ENCODE measurements at places on chromosomes 1 and 21. TPM values are rescaled to one million over a fixed set of nuclear protein-coding genes. Genes with fewer than 3 reads are reported as not detected.

- no peak for DNase-seq
These were observed 2204.3 kb downstream of the MRPL39 start for GRCh38 chr21:23402929-23403520.

DNA sequence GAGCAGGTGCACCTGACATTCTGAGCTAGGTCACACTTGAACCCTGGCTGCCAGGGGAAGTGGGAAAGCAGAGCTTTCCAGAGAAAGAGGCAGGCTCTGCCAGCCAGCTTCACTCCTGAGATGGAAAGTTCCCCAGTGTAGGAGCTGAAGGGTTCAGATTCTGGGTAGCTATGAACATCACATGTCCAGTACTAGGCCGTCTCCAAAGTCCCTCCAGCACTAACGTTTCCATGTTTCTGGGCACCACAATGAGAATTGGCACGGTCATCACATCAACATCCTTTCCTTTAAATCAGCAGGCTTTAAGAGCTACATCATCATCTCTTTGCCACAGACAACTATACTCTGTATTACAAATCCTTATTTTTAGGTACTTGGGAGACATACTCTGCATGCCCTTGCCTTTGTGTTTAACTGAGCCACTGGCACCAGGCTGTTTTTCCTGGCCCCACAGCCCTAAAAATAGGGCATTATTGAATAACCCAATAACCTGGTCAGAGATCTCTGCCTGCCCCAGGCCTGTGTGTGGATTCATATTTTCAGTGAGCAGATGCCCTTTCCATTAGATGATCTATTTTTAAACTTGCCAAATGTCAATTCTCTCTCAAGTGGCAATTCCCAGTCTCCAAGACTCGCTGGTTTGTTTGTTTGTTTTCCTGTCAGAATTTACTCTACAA, 35.4 kb upstream of the USP24 start:
- no peak for DNase-seq

DNA sequence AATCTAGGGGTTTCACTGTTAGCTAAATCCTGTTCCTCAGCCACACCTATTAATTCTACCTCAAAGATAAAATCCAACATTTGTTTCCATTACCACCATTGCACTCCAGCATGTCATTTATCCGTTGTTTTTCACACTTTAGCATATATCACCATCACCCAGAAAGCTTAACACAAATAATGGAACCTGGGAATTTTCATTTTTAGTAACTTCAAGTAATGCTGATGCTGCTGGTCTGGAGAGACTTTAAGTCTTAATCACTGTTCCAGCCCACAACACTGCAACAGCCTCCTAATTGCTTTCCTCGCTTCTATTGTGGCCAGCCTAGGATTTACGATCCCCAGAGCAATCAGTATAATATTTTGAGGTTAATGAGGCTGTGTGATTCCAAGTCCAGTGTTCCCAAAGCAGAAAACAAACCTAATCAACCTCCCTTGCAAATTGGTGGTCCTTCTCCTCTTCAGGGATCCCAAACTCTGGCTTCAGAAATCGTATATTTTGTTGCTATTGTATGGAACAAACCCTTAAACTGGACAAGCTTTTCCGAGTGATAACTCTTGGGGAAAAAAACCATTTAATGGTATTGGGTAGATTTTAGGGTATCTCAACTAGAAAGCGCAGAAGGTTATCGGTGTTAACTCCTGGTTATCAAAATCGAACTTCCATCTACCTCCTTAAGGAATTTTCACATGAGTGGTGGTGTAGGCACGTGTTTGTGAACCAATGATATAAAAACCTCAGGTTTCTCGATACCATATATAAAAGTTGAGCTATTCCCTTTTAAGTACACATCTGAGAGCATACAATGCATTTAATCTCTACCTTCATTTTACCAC, 50.0 kb upstream of the BOLA1 start:
- peak; percentile 2 for DNase-seq

GRCh38 chr1:175152006-175152652, 40.4 kb downstream of the KIAA0040 start:
- peak; percentile 55 for DNase-seq

The CCDC17 gene
- total RNA-seq = 0.48 TPM

- DNase-seq = peak; percentile 73
These were observed 8.2 kb downstream of the LMNA start for GRCh38 chr1:156122519-156123355.

GRCh38 chr1:88935522-88936222, 44.3 kb upstream of the GTF2B start:
- DNase-seq = peak; percentile 51

The TMEM240 gene
- not detected for total RNA-seq

- DNase-seq = no peak
These were observed 192.5 kb downstream of the HLX start for GRCh38 chr1:221071777-221072176.

The C1QB gene
- not detected for total RNA-seq

The ELAPOR1 gene
- total RNA-seq = not detected

The FCMR gene
- 1.7 TPM for total RNA-seq

- no peak for DNase-seq
These were observed 4.5 kb downstream of the CNR2 start for GRCh38 chr1:23908453-23909341.

The HSD3B2 gene
- total RNA-seq = 1.1 TPM

- no peak for DNase-seq
These were observed 5.7 kb downstream of the UBXN11 start for GRCh38 chr1:26300578-26301275.

DNA sequence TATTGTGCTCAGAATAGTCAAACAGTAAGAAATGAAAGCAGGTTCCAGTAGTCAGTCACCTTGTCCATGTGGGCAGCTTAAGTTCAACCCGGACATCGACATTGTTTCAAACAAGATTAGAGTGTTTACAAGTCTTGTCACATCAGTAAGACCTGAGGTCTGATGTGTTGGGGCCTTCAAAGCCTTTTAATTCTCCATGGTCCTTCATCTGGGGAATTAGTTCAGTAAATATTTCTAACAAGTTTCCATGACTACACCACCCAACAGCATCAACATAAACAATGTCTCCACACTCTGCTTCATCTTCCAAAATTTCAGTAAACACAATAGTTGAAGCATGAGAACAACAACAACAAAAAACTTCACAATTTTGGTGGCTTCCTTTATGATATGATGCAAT, 15.1 kb upstream of the ADORA1 start:
- no peak for DNase-seq

DNA sequence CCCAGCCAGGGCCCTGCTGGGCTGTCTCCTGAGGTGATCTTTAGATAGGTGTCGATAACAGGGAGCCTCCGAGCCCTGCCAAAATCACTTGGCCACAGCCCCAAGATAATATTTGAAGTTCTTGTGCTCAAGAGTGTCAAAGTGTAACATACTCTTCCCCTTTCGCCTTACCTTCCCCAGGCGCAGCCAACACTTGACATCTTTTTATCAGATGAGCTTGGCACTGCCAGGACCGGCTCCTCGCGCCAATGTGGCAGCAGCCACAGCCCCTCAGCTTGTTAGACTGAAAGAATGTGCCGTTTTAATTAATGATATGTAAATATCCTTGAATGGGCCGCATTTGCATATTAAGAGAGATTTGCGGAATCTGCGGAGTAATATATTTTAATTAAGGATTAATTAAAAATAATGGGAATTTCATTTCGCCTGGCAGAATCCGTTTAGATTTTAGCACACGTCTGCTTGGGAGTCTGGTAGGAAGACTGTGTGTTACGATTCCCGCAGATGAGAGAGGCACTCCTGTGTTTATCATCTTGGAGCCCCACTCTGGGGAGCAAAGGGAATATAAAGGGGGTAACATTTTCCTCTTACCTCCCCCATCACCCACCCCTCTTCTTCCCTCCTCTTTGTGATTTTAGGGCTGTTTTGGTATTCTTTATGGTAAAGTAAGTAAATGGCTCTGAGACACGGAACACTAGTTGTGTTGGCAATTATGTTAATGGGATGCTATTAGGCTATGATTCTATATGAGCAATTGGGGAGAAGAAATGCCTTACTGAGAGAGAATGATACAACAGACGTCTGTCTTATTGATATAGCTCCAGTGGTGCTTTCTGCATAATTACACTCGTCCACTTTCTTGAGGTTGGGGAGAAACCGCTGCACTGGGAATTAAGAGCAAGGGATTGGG, 109.8 kb downstream of the PBX1 start:
- no peak for DNase-seq

The TRIM33 gene
- total RNA-seq = 34.7 TPM

DNA sequence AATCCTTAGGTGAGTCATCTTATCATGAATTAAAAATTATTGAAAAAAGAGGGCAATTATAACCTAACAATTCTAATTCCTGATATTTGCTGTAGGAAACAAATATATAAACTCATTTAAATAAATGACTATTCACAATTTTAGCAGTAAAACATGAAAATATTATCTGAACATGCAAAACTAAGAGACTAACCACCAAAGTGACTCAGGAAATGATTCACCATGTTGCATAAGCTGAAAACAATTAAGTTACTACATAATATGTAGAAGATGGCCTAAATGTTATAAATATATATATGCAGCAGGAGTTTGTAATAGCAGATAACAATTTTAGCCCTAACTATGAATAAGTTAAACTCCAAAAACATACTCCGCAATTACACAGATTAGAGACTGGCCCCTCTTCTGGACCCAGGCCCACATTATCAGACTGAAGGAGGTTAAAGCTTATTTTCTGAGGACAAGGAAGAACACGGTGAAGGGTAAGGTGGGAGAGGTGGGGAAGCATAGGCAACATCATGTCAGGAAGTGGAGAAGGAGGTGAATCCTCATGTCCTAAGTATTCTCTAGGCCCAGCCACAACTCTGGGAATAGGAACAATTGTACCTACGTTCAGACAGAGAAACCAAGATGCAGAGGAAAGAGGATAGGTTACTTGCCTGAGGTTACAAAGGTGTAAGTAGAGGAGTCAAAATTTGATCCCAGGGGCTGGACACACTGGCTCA, 15.6 kb upstream of the AIM2 start:
- DNase-seq = no peak

- no peak for DNase-seq
These were observed 47.1 kb downstream of the PRDM16 start for GRCh38 chr1:3116150-3116510.

DNA sequence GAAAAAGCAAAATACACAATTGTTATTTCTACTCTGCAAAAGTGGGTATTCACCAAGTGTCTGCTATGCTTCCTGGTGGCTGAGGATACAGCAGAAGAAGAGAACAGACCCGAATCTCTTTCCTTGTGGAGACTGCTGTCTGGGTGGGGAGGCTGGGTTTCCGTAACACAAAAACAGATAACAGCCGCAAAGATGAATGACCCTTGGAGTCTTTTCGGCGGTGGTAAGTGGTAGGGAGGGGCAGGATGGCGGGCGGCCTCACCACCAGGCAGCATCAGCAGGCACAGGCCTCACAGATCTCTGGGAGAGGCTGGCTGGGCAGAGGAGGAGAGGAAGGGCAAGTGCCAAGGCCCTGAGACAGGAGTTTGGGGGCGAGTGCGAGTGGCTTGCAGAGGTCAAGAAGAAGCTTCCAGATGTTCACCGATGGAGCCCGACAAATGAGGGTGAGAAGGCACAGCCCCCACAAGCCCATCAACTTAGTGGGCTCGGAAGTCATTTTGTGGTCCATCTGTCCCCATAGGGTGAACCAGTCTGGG, 164.2 kb downstream of the RHOU start:
- no peak for DNase-seq

GRCh38 chr21:39568361-39568760, 44.4 kb upstream of the B3GALT5 start:
- DNase-seq = no peak

GRCh38 chr1:154264454-154264853, 8.0 kb upstream of the HAX1 start:
- DNase-seq = no peak

- no peak for DNase-seq
These were observed 1.3 kb downstream of the ABCG1 start for GRCh38 chr21:42220138-42220701.

The CAPN9 gene
- not detected for total RNA-seq

GRCh38 chr1:37317870-37318467, 156.4 kb upstream of the ZC3H12A start:
- DNase-seq = no peak

The CYP4A11 gene
- total RNA-seq = not detected

DNA sequence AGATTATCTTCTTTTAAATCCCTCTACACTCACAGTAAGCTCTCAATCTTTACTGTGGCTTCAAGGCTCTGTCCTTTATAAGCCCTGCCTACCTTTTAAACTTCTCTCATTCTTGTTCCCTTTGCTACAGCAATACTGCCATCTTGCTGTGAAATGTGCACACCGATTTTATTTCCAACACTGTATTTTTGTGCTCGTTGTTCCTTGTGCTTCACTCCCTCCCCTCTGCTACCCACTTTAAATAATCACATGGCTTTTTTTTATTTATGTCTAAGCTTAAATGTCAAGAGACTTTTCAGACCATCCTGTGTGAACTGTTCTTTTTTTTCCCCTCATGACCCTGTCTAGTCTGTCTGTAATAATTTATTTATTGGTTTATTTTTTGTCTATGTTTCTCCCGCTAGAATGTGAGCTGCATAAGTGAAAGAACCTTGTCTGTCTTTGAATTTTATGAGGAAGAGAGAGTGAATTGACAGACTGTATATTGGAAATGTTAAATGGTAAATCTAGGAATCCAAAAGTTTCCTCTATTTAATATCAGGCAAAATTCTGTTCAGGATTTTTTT, 45.7 kb downstream of the ABCD3 start:
- peak; percentile 88 for DNase-seq

- no peak for DNase-seq
These were observed 1.3 kb downstream of the WLS start for GRCh38 chr1:68230901-68231626.

GRCh38 chr1:175715742-175716141, 27.7 kb downstream of the TNR start:
- DNase-seq = no peak

The ZBTB8A gene
- total RNA-seq = 3.7 TPM

The TIE1 gene
- 0.08 TPM for total RNA-seq

- no peak for DNase-seq
These were observed 63.4 kb upstream of the PPP2R5A start for GRCh38 chr1:212221801-212222200.

GRCh38 chr1:36304970-36305914, 926 bp upstream of the SH3D21 start:
- no peak for DNase-seq

DNA sequence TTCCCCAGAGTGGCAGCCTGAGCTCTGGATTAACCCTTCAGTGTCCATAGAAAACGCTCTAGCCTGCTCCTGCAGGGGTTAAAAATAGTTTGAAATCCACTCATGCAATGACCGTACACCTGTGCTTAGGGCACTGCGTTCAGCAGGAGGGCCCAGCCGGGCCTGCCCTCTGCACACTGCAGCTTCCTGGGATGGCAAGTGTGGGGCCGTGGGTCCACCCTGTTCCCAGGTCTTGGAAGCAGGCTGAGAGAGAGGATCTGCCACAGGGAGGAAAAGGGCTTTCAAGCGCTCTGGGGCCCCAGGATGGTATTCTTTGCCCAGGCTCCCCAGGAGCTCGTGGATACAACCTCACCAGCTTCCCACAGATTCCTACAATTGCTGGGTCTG, 1.5 kb upstream of the S100B start:
- DNase-seq = no peak

The SLC2A1 gene
- total RNA-seq = 30.4 TPM

- DNase-seq = peak; percentile 44
These were observed 642 bp downstream of the HCRTR1 start for GRCh38 chr1:31617916-31618746.
